ENCODE measurements at places on chromosomes 3 and 15. TPM values are rescaled to one million over a fixed set of nuclear protein-coding genes. Genes with fewer than 3 reads are reported as not detected.
A peak's percentile ranks its signal among the peaks of the same experiment; 100 is the strongest.

TMEM207 gene
- not detected for total RNA-seq

FSTL1 gene
- 1.1 TPM for total RNA-seq

P2RY13 gene
- total RNA-seq: not detected

NAALADL2 gene
- total RNA-seq: not detected

LMLN gene
- total RNA-seq: 8.2 TPM

HTR3E gene
- total RNA-seq: not detected

SLC28A1 gene
- total RNA-seq: not detected

IL17RD gene
- total RNA-seq: not detected

DNA sequence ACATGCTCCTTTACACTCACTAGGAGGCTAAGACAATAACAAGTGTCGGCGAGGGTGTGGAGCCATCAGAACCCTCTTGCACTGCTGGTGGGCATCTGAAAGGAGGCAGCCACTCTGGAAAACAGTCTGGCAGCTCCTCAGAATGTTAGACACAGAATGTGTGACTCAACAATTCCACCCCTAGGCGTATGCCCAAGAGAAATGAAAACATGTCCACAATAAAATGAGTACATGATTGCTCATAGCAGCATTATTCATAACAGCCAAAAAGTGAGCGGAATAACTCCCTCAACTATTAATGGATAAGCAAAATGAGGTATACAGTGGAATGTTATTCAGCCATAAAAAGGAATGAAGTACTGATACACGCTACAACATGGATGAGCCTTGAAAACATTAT, 57.8 kb downstream of the WNT7A start:
- no peak for DNase-seq

DNA sequence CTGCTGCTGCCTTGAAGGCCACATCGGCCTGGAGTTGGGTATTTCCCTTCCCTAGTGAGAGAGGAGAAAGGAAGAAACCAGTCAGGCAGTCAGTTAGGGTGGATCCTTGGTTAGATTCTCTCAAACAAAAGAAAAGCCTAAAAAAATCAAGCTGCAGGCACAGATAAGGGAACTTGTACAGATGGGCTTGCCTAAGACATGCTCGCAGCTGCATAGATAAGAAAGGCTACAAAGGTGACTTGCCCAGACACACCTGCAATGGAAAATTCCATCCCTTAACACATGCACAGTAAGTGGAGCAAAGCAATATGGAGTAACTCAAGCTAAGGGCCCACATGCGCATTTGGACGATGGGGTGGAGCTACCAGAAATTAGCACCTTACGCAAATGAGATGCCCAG, 199.7 kb upstream of the ARPP21 start:
- DNase-seq: no peak

DNA sequence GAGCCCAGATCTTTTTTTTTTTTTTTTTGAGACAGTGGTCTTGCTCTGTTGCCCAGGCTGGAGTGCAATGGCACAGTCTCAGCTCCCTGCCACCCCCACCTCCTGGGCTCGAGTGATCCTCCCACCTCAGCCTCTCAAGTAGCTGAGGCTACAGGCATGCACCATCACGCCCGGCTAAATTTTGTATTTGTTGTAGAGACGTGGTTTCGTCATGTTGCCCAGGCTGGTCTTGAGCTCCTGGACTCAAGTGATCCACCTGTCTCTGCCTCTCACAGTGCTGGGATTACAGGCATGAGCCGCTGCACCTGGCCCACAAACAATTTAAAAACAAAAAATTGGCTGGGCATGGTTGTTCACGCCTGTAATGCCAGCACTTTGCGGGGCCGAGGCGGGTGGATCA, 22.6 kb upstream of the SLC6A6 start:
- no peak for DNase-seq

GRCh38 chr15:31498756-31499155, 172.1 kb downstream of the KLF13 start:
- DNase-seq: no peak

- no peak for DNase-seq
Measured at GRCh38 chr15:58999694-59000093, 12.2 kb downstream of the RNF111 start.

GRCh38 chr15:62491642-62492041, 326.6 kb upstream of the C2CD4B start:
- DNase-seq: no peak

- no peak for DNase-seq
Measured at GRCh38 chr3:33579840-33580239, 138.2 kb downstream of the CLASP2 start.

- DNase-seq: peak; percentile 25
Measured at GRCh38 chr3:110314512-110315114, 757.0 kb upstream of the NECTIN3 start.

GRCh38 chr3:191383124-191383523, 52.8 kb upstream of the UTS2B start:
- no peak for DNase-seq

- no peak for DNase-seq
Measured at GRCh38 chr3:183227586-183227985, 25.5 kb upstream of the B3GNT5 start.

GRCh38 chr15:62950462-62950931, 92.0 kb upstream of the TPM1 start:
- no peak for DNase-seq

- peak; percentile 44 for DNase-seq
Measured at GRCh38 chr15:68389936-68390817, 41.8 kb downstream of the ITGA11 start.

DNA sequence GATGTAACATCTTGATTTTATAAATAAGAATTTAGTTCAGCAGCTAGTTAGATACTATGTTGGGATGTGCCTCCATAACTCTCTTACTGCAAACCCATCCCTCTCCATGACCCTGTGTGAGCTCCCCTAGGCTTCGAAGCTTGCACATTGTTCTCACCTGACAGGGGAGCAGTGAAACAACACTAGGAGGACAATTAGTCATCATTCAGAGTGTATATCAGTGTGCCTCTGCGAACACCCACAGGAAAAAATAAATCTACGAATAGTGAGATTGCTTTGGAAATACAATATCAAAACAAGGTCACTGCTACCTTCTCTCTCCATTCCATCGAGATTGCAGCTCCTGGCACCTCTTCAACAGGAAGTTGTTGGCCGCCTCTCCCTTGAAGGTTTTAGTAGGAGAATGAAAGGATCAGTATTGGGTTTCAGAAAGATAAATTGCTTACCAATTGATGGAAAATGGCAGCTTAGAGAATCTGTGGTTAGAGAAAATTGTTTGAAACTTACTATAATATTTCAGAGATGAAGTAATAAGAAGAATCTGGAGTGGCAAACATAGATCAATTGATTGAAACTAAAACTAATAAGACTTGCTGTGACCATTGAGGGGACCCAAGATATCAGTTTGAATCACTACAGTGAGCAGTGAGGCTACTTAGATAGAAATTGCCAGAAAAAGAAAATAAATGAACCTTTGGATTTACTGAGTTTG, 103.2 kb downstream of the CHL1 start:
- no peak for DNase-seq

DNA sequence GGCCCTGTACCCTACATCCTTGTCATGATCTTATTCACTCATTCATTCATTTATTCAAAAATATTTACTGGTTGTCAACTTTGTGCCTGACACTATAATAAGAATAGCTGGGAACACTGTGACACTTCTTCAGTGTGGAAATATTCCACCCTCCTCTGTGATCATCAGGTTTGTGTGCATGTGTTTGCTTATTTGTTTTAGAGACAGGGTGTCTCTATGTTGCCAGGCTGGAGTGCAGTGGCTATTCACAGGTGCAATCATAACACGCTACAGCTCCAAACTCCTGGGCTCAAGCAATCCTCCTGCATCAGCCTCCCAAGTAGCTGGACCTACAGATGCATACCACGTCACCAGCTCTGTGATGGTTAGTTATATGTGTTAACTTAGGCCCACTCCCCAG, 50.0 kb upstream of the PLCL2 start:
- DNase-seq: no peak

DNA sequence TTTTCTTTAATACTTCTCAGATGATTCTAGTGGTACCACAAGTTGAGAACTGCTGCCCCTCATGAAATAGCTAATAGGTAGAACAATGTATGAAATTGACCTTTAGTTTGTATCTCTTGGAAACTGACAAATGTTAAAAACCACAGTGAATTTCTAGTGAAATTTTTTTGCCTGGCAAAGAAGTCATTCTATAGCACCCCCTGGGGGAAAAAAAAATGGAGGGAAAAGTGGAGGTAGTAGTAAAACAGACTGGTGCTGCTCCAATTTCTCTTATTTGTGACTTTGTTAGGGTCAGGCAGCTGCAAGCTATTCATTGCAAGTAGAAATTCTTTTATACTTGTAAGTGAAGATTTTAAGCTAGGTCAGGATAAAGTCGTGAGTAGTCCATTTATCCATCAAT, 605.0 kb downstream of the NLGN1 start:
- DNase-seq: no peak

DNA sequence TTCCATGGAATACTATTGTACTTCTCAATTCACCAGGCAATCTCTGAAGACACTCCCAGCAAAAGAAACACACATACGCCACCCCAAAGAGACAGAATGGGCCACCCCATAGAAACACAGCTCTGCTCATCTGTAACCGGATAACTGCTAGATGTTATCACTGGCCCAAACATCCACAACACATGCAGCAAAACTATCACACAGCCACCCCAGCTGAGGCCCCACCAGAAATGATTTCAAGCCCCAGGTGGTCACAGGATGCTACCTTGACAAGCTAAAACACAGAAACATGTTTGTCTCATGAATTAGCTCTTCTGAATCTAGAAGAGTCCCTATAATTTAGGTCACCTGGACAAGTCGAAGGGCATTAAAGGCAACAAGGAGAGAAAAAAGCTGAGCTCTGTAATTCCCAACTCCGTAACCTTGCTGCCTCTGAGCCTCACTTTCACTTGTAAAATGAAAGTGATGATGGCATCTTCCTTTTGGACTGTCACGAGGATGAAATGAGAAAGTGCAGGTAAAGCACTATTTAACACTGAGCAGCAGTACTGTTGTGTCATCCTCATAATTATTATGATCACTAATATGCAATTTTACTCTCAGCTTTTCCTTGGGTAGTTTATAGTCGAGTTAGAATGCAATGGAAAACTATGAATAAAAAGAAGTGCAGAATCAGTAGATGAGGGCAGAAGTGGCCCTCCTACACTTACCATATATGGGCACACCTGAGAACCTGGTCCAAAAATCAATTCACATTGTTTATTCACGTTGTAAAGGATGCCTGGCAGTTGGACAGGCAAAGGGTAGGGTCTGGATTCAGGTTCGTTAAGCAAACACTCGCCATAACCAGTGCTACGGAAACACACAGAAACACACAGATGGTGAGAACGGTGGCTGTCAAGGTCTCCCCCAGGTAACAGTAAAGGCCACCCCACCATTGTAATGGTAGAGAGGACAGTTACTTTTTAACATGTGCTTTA, 38.6 kb downstream of the ADAMTS9 start:
- no peak for DNase-seq

Data from activated naive CD8-positive, alpha-beta T cell treated with anti-CD3 and anti-CD28 coated beads, Interleukin-2, amount 10 ng/mL, durations not matched to agents 7 days and 5 days (primary cell).